ENCODE measurements at places on chromosomes 16 and 17.

- DNase-seq = no peak
Observed at GRCh38 chr16:359871-360697, 7.6 kb upstream of the AXIN1 start.

DNA sequence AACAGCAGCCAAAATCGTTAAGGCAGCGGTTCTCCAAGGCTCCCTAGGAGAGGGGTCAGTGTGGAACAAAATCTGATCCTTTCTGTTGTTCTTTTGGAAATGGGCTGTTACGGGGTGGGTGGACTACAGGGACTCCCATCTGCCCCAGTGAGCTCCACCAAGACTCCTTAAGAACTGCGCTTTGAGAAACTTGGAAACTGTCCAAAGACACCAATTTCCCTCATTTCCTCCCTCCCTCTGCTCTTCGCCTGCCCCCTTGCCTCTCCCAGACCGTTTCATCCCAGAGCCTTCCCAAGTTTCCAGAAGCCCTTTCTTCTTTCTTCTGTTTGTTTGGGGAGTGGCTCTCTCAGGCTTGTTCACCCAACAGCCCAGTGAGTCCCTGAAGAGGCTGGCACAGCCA, 205.4 kb downstream of the COPRS start:
- no peak for DNase-seq

DNA sequence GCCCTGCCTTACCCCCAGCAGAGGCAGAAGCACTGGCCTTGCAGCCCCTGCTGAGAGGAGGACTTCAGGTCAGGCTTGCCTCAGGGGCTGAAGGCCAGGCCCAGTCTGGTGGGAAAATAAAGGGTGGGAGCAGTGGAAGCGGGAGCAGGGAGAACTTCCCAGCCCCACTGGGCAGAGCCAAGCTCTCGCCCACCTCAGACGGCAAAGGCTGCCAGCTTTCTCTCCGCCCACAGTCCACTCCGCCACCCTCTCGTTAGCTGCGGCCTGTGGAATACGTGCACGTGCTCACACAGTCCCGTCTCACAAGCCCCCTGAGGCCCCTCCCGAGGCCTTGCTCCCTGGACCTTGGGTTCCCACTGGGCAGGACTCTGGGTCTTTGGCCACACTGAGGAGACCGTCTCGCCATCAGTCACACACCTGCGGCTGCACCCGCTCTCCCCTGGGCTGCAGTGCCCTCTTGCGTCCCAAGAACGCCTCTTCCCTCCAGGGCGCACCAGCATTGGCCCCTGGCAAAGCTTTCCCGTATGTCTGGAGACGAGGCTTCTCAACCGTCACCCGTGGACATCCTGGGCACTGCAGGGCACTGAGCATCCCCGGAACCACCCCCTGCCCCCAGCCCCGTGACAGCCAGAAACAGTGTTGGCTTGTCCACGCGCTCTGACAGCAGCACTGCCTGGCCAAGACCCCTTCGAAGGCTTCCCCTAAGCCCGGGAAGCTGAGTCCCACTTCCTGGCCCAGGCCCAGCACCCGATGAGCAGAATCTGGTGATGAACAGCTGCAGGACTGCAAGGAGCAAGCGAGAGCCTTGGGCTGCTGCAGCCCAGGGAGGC, 8.3 kb downstream of the MRPL28 start:
- peak; percentile 78 for DNase-seq

GRCh38 chr16:54165174-54165911, 121.2 kb downstream of the IRX3 start:
- DNase-seq = no peak

- no peak for DNase-seq
Observed at GRCh38 chr17:67107171-67107570, 62.8 kb downstream of the CACNG1 start.

DNA sequence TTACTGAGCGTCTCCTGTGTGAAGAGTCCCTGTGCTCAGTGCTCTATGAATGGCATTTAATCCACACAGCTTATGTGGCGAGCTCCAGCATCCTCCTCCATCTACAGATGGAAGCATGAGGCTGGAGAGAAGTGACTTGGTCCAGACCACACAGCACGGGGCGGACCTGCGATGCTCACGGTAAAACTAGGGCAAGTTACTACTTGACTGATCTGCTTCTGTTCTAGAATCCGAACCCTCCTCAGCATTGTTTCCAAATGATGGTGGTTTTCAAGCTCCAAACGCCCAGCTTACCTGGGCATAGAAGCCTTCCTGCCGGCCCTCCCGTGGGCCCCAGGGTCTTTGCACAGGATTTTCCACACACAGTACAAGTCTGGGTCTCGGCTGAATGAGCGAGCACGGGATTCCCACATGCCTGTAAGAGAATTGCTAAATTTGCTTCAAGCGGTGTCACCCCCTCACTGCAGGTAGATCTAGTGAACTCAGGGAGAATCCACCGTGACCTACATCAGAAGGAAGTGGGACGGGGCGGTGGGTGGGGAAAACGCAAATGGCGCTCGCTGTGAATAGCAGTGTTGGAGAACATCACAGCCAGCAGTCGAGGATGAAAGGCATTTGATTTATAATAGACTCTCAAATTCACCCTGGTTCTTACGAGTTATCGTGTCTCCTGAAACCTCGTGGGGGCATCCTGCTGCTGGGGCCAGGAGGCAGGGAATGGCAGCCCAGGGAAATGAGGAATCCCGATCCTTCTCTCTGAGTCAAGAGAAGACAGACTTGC, 101.1 kb downstream of the CMIP start:
- DNase-seq = no peak

- DNase-seq = no peak
Observed at GRCh38 chr17:80978499-80979497, 12.8 kb upstream of the CHMP6 start.

DNA sequence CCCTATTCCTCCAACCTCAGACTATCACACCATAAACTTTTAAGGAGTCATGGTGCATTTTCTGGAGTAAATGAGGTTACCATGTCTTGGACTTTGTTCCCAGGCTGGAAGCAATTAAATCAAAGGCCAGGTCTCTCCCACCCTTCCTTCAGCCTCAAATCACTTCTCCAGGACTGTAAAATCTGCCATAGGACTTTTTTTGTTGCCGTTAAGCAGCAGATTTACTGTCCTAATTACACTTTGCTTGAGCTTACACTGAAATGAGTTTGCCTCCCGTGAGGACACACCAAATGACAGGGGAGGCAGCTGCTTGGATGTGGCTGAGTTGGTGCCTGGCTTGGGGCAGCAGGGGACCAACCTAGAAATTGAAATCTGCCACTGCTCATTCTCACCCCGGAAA, 14.7 kb downstream of the DCAKD start:
- no peak for DNase-seq

DNA sequence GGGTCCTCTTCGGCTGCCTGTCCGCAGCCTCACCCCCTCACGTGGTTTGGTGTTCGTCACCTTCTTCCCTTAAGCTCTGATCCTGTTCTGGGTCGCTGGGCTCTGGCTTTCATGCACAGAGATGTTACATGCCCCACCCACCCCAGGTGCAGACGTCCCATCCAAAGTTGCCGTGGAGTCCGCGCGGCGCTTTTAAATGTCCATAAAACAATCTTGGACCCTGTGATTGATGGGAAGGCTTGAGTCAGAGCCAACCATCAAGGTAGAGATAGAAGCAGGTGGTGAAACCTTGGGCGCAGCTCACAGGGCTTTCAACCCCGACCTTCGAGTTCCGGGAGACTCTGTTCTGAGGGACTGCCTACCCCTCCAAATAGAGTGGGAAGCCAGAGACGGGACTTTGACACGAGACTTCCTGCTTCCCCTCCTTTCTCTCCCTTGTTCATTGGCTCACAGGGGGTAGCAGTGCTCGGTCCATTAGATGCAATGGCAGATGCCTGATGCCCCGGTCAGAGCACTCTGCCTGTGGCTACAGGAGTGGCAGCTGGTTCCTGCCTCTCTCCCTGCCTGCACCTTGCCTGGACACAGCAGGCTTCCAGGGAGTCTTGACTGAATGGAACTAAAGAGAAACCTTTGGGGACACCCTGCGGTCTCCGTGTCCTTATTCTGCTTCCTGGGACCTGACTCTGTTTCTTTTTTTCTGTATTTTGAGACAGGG, 4.0 kb downstream of the ENGASE start:
- DNase-seq = no peak

DNA sequence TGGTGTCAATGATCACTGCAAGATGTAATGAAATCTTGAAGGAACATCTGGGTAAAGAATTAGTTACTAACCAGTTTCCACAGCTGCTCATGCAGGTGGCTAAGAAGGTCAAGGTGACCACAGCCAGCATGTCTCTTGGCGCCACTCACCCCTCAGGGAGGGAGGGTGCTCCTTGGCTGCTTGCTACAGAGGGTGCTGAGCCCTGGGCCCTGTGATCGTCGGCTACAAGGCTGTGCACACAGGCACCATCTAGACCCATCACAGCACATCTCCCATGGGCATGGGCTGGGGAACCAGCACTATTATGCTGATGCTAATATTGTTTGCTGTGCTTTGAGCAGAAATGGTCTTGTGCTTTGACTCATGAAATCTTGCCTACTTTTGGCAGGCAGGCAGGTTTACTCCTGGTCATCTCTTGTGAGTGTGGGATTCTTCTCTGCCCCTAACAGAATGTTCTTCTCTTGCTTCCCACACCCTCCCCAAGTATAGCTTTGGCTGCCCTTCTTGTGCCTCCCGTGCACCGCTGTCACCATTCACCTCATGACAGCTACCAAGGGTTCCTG, 36.4 kb downstream of the TXNDC11 start:
- DNase-seq = no peak

DNA sequence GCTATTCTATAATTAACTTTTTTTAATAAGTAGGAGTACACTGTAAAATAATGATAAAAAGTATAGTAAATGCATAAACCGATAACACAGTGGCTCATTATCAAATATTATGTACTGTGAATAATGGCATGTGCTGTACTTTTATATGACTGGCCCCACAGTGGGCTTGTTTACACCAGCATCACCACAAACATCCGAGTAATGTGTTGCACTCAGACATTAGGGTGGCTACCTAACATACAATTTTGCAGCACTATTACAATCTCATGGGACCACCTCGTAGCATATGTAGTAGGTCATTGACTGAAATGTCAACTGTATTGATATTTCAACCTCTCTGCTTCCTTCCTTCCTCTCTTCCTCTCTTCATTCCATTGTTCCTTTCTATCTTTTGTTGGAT, 51.7 kb downstream of the TBX4 start:
- no peak for DNase-seq

- no peak for DNase-seq
Observed at GRCh38 chr17:10605221-10605783, 51.8 kb downstream of the MYH3 start.

DNA sequence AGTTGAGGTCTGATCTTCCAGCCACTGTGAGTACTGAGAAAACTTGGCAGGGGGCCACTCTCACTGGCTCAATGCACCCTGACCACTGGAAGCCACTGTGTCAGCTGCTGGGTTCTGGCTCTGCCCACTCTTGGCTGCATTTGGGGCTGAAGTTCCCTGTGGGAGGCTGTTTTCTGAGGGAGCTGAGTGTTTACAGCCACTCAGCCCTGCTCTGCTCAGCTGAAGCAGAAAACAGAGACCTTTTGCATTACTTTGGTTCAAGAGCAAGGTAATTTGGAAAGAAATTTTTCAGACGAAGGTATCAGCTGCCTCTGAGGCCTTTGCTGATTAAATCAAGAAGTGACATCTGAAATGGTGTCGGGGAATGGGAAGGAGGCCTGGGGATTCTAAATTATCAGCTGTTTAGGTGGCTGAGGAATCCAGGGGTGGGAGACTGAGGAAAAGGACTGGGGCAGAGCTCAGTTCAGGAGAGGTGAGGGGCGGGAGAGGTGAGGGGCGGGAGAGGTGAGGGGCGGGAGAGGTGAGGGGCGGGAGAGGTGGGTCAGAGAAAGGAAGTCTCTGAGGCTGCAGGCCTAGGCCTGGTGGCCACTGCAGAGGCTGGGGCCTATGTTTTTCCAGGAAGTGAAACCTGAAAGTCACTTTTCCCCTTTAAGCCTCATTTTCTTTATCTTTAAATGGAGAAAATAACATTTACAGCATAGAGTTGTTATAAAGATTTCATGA, at the start of gene ACSM5:
ACSM5 (plus strand) TSS at position 137 of the 723 bp plus-strand sequence. CDS start 1,951 bp downstream, outside the sequence.
- DNase-seq = no peak

- DNase-seq = no peak
Observed at GRCh38 chr17:69500911-69501429, 86.5 kb downstream of the MAP2K6 start.

DNA sequence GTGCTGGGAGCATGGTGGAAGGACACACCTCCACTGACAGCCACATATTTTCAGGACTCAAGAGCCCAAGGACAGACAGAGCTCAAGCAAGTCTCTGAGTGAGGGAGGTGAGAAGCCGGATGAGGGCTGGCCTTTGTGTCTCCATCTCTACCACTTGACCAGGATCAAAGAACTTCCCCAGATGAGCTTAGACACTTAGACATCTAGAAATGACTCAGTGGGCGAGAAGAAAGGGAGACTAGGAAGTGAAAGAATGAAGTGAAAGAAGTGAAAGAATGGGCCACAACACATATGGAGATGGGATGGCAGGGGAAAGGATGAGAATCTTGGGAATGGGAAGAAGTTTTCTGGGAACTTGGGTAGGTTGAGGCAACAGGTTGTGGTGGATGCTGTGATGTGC, 274.9 kb upstream of the CCL2 start:
- DNase-seq = no peak

GRCh38 chr17:76523084-76524037, 14.1 kb downstream of the CYGB start:
- DNase-seq = peak; percentile 71

DNA sequence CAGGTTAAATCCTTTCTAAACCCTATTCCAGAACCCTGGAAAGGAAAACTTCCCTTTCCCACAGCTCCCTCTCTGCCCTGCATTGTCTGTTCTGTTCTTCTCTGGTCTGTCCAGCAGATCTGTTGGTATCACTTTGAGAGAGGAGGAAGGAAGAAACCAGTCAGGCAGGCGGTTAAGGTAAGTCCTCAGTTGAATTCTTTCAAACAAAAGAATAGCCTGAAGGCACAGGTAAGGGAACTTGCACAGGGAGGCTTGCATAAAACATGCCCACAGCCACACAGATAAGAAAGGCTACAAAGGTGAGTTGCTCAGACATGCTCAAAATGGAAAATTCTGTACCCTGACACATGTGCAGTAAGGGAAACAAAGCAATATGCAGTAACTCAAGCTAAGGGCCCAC, 595.7 kb upstream of the CDH5 start:
- no peak for DNase-seq

DNA sequence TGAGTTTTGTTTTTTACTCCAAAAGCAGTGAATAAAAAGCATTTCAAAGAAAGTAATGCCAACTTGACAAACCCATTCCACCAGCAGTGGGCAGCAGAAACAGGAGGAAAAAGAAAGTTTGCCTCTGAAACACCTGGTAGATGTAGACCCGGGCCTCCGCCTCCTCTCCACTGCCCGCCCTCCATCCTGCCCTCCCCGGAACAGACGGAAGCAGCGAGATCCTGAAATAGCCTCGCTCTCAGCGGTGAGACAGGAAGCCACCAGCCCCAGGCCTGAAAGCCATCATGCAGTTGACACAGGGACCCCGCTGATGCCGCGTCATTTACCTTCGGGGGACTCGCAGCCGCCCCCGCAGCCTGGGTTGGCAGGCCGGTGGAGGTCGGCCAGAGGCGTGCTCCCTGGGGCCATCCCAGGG, 67.8 kb downstream of the C16orf78 start:
- no peak for DNase-seq

DNA sequence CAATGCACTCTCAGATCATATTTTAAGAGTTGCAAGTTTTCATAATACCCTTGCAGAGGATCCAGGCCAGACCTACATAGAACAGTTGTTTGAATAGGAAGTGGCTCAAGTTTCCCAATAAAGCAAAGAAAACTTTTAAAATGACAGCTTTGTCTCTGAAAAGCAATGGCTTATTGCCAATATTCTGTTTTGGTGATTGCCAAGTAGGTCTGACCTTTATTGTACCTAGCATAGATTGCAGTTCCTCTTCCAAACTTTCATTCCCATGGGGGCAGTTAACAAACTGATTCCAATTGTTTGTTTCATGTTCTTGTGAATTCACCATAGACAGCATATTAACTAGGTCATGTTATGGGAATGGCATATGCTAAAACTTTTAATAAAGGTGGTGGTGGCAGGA, 664.6 kb upstream of the CA10 start:
- DNase-seq = no peak
